ENCODE measurements at places on chromosomes 5 and 9. TPM values are rescaled to one million over a fixed set of nuclear protein-coding genes. Genes with fewer than 3 reads are reported as not detected.

DNA sequence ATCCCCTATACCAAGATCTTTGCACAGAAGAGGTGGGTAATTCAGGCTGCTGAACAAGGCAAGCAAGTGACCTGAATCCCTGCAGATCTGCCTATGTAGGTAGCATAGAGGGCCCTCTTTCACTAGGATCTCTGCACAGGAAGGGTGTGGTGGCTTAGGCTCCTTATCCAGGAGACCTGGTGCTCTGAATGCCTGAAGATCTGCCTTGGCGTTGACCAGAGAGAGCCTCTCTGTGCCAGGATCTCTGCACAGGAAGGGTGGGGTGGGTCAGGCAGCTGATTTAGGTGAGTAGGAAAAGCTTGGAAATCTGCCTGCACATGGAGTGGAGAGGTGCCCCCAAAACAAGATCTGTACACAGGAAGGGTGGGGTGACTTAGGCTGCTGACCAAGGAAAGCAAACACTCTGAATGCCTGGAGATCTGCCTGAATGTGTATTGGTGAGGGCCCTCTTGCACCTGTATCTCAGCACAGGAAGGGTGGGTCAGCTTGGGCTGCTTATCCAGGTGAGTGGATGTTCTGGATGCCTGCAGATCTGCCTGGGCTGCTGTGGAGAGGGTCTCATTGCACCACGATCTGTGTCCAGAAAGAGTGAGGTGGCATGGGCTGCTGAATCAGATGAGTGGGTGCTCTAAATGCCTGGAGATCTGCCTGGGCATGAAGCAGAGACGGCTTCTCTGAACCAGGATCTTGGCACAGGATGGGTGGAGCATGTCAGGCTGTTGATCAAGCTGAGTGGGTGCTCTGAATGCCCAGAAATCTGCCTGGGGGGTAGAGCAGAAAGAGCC, 365.9 kb downstream of the DMAC1 start:
- DNase-seq = no peak

DNA sequence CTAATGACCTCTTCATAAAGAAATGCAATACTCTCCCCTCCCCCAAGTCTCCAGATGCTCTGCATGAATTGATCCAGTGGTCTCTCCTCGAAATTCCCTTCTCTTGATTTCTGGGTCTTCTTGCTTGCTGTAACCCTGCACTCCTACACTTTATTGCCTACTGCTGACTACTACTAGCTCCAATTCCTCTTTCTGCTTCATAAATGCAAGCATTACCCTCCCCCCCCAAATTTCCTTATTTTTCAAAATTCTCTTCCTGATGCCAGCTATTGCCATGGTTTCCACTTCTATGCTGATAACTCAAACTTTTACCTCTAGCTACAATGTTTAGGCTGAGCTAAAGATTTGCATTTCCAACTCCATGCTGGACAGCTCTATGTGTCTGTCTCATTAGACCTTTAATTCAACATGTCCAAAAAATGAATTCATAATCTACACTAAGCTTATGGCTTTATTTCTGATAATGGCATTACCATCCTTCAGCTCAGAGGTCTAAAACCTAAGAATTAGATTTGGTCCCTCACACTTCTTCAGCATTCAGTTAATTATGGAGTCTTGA, 1.4 kb downstream of the ZBTB26 start:
- DNase-seq = no peak

DNA sequence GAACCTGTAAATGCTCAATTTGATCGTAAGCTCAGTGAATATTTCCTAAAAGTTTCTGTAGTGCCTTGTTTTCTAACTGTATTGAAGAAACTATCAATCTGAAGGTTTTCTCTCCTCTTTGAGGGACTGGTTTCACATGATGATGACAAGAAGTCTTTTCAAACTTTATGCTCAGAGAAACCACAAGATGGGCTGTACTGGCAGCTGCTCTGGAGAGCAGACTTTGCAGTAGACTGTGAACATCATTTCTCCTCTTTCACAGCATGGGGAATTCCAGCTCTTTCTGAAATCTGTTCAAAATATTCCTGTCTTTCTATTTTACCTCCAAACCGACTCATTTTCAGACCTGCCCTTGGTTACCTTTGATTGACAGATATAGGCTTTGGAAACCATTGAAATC, 194.4 kb downstream of the IZUMO3 start:
- no peak for DNase-seq

GRCh38 chr5:133523961-133524586, 88.3 kb downstream of the FSTL4 start:
- no peak for DNase-seq

DNA sequence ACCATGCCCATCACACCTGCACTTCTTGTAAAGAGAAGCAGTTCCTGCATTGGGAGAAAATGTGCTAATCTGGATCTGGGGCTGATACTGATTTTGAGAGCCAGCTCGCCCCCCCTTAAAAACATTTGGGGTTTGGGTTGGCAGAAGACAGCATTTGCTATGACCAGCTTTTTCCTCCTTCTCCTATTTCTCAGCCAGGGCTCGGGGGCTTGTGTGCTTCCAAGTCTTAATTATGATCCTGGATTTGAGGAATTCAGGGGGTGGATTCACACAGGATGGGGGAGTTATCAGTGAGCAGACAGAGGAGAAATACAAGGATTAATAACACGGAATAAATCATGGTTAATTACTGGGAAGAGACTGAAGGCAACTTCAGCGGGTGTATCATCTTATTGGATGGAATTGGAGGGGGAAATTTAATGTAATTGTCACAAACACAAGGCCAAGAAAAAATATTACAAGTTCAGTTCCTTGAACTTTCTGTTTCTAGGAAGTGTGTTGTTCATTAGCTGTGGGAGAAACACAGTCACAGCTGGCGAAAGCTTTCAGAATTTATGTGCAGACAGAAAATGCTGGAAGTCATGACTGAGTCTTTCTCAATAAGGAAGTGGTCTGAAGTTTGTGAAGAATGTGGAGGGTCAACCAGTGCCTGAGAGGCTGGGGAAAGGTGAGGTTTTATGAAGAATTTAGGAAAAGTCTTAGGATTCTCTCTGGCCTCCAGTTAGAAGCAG, 15.3 kb downstream of the C9orf152 start:
- no peak for DNase-seq

GRCh38 chr9:98992885-98993569, 49.3 kb downstream of the COL15A1 start:
- no peak for DNase-seq

DNA sequence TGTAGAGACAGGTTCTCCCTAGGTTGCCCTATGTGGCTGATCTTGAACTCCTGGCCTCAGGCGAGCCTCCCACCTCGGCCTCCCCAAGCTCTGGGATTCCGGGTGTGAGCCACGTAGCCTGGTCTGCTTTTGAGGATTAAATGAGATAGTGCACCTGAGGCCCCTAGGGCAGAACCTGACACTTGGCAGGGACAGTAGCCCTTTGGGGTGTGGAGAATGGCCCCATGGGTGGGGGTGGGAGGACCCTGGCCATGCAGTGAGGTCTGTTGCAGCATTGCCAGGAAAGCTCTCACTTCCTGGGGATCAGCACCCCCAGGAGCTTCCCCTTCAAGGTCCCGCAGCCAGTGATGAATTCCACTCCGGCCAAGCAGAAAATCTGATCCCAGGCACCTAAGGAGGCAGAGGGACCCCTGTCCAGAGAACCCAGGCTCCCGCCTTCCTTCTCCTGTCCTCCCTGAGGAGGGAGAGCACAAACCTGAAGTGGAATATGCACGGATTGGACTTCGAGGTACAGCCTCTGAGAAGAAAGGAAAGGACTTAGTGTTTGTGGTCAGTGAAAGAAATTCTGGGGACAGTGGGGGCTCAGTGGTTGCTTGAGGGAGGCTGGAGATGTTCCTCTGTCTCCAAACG, 73.9 kb upstream of the UNC5A start:
- peak; percentile 17 for DNase-seq

GRCh38 chr5:180611140-180611850, 20.0 kb upstream of the SCGB3A1 start:
- no peak for DNase-seq

DNA sequence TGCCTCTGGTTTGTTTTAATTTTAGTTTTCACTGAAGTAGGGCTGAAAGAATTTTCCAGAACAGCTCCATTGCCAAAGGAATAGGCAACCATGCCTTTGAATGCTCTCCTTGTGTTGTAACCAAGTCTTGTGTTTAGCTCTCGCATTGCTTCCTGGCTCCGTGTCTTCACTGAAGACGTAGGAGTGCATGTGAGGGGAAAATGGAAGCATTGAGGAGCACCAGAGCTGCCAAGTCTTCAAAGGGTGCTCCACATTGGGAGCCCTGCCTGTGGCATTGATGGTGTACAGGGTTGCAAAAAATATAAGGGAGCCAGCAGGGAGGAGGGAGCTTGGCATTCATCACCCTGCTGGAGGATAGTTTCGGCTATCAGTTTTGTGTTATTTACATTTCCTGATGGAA, 86.6 kb downstream of the NTRK2 start:
- DNase-seq = peak; percentile 27

- no peak for DNase-seq
These were observed 29.0 kb downstream of the GPBP1 start for GRCh38 chr5:57202811-57203210.

GRCh38 chr5:136073714-136074529, 45.1 kb downstream of the TGFBI start:
- no peak for DNase-seq

GRCh38 chr9:110356639-110357395, 19.2 kb upstream of the TXNDC8 start:
- no peak for DNase-seq

- DNase-seq = no peak
These were observed 34.5 kb upstream of the SAP30L start for GRCh38 chr5:154411338-154411737.

GRCh38 chr5:131671994-131672655, 37.1 kb upstream of the RAPGEF6 start:
- DNase-seq = no peak

GRCh38 chr5:91956738-91957137, 573.6 kb upstream of the ARRDC3 start:
- no peak for DNase-seq

DNA sequence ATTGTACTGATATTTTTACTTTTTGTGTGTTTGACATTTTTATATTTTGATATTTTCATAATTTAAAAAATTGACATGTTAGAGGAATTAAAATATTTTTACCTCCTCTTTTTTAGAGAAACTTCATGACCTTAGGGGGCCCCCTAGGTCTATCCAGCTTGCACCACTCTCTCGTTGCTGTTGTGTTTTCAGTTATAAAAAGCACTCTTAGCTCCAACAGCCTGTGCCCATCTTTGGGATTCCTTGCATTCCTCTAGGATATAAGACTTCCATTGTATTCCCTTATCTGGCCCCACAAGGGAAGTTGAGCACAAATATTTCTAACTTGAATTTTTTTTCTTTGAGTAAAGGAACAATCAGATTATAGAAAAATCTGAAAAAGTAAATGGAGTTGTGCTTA, 245.3 kb downstream of the SH3GL2 start:
- no peak for DNase-seq

GRCh38 chr5:140420665-140421361, 19.2 kb downstream of the ANKHD1 start:
- DNase-seq = no peak

- no peak for DNase-seq
These were observed 133.5 kb downstream of the PSAT1 start for GRCh38 chr9:78430387-78430786.

DNA sequence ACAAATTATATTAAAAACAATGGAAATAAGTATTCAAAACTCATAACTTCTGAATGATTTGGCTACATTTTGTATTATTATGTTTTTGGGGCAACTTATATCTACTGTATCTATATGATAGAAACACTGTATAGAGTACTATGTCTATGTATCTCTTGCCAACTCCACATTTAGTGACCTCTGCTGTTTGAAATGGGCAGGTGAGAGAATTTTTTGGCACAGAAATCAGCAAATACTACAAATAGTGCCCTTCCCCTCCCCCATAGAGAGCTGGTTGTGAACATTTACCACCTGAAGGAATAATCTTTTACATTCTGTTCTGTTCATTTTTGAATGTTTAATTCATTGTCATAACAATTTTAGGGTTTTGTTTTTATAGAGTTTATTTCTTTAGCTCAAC, 545.3 kb downstream of the PDE4D start:
- no peak for DNase-seq

DNA sequence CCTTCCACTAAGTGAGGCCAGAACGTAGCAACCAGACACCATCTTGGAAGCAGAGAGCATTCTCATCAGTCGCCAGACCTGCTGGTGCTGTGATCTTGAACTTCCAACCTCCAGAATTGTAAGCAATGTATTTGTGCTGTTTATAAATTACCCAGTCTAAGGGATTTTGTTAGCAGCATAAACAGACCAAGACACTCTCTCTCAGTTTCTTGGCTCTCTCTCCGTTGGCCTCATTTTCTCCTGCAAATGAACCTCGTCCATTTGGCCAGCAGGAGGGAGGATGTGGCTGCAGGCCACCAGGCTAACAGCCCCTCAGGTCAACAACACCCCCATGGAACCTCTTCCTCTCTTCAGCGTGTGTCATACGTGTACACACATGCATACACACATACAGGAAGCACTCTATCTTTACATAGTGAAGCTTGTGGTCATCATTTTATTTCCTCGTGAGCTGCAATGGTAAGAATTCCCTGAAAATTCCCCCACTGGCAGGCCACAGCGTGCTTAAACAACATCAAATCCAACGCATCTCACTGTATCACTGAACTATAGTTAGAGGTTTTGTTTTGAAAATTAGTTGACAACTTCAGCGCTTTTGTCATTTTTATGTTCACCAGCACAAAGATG, 62.8 kb upstream of the PPP1R26 start:
- DNase-seq = no peak

GRCh38 chr9:125421166-125421565, 159.5 kb downstream of the GAPVD1 start:
- DNase-seq = no peak

DNA sequence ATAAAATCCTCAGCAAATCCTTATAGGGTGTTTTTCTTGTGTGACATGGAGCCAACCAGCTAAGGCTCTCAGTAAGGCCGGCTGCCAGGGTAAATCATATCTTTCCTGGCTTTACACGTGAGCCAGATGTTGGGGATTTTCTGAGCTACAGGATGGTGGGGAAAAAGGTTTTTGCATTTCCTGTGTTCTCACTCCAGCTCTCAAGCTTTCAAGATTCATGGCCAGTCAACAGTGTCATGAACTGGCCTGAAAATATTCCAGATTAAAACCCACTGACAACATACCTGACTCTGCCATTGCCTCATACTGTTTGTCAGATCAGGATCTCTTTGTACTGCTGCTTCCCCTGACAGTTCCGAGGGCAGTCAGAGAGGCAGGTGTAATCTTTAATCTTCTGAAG, 306.9 kb downstream of the GLIS3 start:
- DNase-seq = no peak

The TRMT10B gene
- 11.9 TPM for total RNA-seq

The MEIKIN gene
- 7.9 TPM for total RNA-seq

The SLC6A18 gene
- total RNA-seq = not detected

The C9orf153 gene
- total RNA-seq = 0.74 TPM

The NR6A1 gene
- total RNA-seq = 3.6 TPM

The ADGRD2 gene
- total RNA-seq = not detected

The FAM221B gene
- not detected for total RNA-seq

The TAL2 gene
- total RNA-seq = 1.2 TPM

The SGCD gene
- 10.0 TPM for total RNA-seq

The CTXN3 gene
- 7.0 TPM for total RNA-seq

The NUTM2G gene
- total RNA-seq = not detected
